ENCODE measurements at places on chromosomes 7 and 10.

DNA sequence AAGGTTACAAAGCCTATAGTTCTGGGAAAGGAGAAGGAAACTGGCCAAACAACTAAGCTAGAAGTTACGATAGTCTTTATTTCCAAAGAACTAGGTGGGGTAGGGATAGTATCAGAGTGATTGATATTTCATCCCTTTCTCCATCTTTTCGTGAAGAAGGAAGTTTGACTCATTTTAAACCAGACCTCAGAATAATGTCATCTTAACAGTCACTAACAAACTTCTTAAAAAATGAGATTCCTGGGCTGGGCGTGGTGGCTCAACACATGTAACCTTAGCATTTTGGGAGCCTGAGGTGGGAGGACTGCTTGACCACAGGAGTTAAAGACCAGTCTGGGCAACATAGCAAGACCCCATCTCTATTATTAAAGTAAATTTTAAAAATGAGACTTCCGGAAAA is 69.4 kb downstream of the ARL4A start:
- no peak for DNase-seq

GRCh38 chr10:132328106-132328505 is 3.9 kb upstream of the LRRC27 start:
- no peak for DNase-seq

GRCh38 chr10:64528294-64529002 is 1007.2 kb downstream of the REEP3 start:
- no peak for DNase-seq

- no peak for DNase-seq
Measured at GRCh38 chr7:43509906-43510305, 73.0 kb upstream of the STK17A start.

DNA sequence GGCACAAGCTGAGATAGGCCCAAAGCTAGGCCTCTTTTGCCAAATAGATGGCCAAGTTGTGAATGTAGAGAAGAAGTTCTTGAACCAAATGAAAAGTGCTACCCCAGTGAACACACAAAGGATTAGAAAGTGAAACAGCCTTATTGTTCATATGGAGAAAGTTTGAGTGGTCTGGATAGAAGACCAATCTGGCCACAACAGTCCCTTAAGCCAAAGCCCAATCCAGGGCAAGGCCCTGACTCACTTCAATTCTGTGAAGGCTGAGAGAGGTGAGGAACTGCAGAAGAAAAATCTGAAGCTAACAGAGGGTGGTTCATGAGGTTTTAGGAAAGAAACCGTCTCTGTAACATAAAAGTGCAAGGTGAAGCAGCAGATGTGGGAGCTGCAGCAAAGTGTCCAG is 18.7 kb upstream of the ATP6V0A4 start:
- no peak for DNase-seq

- no peak for DNase-seq
Measured at GRCh38 chr7:43689115-43689514, 40.2 kb downstream of the COA1 start.

DNA sequence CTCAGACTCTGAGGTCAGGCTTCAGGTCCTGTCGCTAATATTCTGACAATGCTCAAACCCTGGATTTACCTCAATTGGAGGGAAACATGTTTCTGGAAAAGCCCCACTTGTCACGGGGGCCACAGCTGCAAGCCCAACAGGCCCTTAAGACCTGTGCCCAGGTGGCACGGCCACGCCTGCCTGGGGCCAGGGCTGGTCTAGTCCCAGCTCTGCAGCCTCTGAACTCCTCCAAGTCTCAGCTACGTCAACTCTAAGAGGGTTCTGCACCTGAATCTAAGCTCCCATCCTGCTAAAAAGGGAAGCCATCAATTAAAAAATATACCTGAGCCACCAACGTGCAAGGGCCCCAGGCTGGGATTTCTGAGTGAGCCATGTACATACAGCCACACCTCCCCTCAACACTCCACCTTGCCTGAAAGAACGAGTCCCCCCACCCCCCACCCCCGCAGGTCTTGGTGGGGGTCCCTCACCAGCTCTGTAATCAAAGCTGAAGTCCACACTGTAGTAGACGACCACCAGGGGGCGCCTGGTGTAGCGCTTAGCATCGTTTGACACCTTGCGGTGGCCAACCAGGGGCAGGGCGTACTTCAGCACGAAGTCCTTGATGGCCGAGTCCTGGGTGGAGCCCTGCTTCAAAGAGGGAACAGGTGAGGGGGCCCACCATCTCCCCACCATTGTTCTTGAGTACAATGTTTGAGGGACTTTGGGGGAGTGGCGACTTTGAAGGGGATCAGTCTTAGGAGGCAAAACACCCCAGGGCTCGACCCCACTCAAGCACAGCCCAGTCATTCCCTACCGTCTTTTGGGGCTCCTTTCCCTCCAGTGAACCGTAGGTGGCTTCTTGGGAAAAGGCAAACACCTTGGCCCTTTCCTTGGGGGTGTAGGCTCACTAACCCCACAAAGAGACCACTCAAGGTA is 22.6 kb downstream of the PDIA4 start:
- peak; percentile 84 for DNase-seq

- no peak for DNase-seq
Measured at GRCh38 chr7:37488163-37488764, 39.6 kb upstream of the ELMO1 start.

DNA sequence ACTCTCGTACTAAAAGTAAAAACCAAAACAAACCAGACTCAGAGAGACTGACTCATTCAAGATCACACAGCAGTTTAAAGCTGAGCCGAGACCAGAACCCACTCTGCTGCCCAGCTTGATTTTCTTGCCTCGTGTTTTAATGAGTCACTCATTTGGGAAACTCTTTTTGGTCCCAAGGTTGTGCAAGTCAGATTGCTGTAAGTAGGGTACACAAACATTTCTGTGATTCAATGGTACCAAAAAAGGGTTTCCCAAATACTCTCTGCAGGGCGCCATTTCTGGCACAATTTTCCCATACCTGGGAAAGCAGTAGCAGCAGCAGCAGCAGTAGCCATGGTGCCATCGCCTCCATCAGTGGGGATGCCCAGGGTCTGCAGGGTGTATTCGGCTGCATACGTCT is 69.9 kb downstream of the ASAH2B start:
- no peak for DNase-seq

DNA sequence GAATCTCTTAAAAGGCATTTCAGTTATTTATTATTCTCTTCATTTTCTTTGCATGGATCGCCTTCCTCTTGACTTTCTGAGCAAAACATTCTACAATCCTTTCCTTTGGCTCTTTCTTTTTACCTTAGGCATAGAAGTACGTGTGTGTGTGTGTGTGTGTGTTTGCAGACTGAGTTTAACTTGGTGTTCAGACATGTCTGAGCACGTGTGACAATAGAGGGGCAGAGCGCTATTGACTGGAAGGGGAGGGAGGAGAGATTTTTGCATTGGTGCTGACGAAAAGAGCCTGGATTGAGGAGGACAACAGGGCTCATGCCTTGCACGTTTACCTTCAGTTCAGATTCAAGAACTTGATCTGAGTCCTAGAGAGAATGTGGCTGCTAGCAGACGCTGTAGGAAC is 129.8 kb downstream of the SEC23IP start:
- DNase-seq: no peak

DNA sequence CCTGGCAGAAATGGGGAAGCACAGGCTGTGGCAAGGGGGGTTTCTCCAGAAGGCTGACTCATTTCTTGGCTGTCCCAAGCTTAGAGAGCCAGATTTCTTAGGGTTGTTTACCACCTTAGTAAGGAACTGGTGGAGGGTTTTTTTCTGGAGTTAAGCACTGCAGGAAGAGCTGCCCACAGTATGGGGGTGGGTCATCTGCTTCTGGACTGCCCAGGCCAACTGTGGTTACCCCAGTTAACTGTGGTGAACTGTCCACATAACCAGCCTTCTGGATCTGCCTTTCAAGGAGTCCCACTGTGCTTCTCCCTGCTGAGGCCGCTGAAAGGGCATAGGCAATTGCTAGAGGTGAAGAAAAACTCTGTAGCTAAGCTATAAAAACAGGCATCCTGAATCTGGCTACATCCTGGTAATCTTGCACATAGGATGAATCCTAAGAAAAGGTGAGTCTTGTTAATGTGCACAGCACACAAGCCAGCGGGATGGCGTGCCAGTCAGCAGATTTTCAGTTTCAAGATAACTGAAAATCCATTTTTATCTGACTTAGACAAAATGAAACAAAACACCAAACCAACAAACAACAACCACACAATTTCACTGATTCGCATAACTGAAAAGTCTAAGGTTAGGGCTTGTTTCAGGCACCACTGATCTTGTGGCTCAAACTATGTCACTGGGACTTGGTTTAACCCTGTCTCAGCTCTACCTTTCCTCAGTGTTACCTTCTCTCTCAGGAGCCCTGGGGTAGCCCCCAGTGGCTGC is 21.6 kb upstream of the TSPAN33 start:
- no peak for DNase-seq

- no peak for DNase-seq
Measured at GRCh38 chr10:79260811-79261740, 86.2 kb upstream of the PPIF start.

- no peak for DNase-seq
Measured at GRCh38 chr7:116679500-116679899, 7.5 kb downstream of the MET start.

GRCh38 chr7:157528785-157529341 is 192.1 kb downstream of the DNAJB6 start:
- no peak for DNase-seq

GRCh38 chr10:11560076-11560709 is 51.3 kb downstream of the USP6NL start:
- no peak for DNase-seq

GRCh38 chr7:27579565-27579964 is 83.1 kb downstream of the HIBADH start:
- DNase-seq: no peak

DNA sequence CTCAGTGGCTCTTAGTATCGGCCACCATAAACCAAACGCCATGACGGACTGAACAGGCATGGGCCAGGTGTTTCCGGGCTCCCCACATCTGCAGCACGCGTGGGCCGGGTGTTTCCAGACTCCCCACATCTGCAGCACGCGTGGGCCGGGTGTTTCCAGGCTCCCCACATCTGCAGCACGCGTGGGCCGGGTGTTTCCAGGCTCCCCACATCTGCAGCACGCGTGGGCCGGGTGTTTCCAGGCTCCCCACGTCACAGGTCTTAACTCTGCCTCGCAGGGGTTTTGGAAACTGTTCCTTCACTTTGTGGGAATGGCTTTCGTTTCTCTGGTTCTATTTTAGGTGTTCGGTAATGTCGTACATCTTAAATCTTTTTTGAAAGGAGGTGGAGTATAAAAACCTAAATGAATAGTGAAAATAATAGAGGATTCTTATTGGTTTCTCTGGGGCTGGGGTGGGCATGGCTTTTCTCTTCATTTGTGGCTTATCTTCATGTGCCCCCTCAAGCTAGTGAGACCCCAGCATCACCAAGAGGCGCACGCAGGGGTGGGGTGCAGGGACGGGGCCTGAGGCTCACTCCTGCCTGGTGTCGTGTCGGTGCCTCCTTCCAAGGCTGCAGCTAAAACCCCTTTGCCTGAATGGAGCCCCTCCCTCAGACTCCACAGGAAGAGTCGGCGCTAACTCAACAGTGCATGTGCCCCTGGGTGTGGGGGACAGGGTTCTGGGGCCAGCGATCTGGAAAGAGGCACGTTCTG is 126.3 kb downstream of the WDR37 start:
- DNase-seq: no peak

GRCh38 chr10:120002785-120003184 is 110.3 kb downstream of the SEC23IP start:
- DNase-seq: no peak

GRCh38 chr10:79058899-79059841 is 9.6 kb upstream of the ZMIZ1 start:
- no peak for DNase-seq

- DNase-seq: no peak
Measured at GRCh38 chr7:107932805-107933204, 41.8 kb downstream of the DLD start.

- no peak for DNase-seq
Measured at GRCh38 chr10:22489975-22490374, 144.7 kb downstream of the SPAG6 start.

DNA sequence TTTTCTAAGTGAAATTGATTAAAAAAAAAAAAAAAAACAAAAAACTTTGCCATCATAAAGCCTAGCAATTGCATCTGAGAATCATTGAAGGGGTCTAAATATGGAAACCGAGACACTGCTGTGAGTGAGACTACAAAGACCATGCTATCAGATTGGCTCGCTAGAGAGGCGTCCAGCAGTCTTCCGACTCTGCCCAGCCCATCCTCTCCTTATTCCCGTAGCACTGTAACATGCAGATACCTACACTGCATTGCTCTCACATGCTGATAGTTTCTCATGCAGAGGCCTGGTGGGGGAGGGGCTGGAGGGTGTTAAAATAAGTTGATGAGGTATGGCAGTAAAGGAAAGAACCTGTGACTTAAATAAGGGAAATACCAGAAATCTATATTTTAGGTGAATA is 130.7 kb downstream of the NRF1 start:
- DNase-seq: no peak

DNA sequence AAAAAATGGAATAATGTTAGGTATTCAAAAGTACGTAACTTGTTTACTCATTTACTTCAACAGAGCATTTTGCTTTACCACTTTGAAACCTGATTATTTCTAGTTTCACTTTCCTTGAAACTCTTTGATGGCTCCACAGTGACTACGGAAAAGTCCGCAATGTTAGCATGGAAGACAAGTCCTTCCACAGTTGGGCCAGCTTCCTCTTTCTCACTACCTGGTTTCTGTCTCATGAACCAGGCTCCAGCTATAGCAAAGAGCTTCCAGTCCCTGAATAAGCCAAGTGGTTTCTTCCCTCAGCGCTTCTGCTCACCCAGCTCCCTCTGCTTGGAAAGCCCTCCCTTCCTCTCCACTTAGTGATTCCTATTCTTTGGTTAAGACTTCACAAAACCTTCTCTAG is 44.8 kb upstream of the SLC16A12 start:
- DNase-seq: no peak

GRCh38 chr10:52284416-52285013 is 29.6 kb upstream of the DKK1 start:
- no peak for DNase-seq

DNA sequence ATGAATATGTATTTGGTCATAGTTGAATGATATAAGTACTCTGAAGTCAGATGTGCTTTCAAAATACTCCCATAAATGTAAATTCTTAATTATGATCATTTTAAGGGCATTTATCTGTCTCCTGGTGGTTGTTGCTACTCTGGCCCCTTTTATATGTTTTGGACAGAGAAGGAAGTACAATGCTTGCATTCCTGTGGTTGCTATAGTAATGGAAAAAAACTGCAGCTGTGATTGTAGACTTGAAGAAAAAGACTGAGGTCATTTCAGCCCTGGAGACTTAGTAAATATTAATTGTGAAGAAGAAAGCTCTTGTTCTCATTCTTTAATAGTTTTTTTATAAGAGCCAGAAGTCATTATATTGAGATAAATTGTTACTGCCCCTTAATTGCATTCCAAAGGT is 70.2 kb upstream of the FERD3L start:
- no peak for DNase-seq

DNA sequence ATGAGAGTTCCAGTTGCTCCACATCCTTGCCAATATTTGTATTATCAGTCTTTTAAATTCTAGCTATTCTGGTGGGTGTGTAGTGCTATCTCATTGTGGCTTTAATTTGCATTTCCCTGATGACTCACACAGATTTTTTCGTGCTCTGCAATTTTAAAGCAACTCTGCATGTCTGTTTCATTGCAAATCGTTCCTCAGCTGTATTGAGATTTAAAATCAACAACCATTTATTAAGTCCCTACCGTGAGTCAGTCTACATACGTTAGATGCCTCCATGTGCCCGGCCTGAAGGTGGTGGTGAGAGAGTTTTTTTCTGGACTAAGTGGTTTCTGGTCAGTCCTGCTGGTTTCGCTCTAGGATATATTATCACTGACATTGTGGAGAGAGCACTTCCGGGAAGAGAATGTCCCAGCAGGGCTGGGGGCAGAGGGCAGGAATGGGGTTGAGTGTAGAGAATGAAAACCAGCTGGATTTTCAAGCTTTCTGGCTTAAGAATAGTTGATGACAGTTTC is 8.4 kb upstream of the HYCC1 start:
- no peak for DNase-seq

GRCh38 chr7:38934536-38934935 is 25.5 kb upstream of the VPS41 start:
- DNase-seq: no peak
